Activated CD4-positive, CD25-positive, alpha-beta regulatory T cell (primary cell): ENCODE measurements at places on chromosomes 16 and 17.

DNA sequence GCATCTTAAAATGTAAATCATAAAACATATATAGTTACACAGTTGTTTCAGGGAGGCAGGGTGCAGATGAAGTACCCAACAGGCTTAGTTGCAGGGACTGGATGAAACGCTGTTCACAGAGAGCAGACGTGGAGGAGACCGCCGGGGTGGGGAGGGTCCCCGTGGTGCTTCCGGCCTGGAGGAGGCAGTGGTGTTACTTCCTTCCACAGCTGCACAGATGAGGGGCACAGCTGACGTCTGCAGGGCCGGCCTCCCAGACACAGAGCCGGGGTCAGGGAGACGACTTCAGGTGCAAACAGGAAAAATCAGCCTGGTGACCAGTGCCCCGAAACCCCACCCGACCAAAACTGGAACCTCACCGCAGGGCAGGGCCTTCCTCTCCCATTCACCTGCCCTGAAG, 17.1 kb downstream of the SPIRE2 start:
- DNase-seq: no peak

DNA sequence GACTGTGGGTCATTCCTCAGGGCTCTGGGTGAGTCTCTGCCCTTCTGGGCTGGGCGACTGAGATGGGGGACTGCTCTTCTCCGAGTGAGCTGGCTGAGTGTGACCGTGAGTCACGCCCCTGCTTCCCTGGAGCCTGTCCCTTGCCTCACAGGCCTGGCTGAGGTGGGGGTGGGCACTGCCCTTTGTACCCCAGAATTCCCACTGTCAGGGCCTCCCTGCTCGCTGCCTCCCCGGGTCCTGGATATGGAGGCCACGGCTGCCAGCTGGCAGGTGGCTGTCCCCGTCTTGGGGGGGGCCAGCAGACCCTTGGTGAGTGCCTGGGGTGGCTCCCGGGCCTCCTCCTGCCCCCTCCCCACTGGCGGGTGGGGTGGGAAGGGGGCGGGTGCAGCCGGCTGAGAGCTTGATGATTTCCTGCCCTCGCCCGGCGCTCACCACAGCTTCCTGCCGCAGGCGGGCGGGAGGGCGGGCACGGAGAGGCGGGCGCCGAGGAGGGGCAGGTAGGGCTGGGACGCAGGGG, at the start of gene LAT:
LAT (plus strand) TSS at position 434 of the 517 bp plus-strand sequence. CDS start 366 bp downstream, outside the sequence.
- peak; percentile 79 for DNase-seq

GRCh38 chr17:40122999-40123810, 1.4 kb downstream of the MSL1 start:
- no peak for DNase-seq

DNA sequence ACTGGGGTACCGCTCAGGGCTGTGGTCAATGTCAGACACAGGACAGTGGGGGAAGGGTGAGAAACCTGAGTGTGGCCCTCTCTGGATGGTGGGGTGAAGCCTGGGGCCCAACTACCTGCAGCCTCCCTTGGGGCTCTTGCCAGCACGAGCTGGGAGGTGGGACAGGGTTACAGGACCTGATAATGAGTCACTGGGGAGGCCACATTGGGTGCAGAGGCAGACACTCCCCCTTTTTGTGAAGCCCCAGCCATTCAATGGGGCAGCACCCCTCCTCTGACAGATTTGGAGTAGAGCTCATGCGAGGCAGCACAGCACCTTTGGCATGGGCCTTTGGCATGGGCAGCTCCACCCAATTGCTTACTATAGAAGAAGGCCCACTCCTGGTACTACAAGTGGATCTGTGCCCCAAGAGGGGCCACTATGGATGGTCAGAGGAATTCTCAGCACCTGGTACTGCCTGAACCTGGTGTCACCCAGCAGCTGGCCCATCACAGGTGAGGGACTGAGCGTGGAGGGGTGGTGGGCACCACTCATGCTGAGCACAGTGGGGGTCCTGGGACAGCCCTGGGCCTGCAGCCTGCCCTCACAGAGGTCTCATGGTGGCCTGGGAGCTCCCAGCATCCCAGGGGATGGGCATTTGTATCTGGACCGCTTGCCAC, 45.2 kb upstream of the SMPD3 start:
- no peak for DNase-seq

DNA sequence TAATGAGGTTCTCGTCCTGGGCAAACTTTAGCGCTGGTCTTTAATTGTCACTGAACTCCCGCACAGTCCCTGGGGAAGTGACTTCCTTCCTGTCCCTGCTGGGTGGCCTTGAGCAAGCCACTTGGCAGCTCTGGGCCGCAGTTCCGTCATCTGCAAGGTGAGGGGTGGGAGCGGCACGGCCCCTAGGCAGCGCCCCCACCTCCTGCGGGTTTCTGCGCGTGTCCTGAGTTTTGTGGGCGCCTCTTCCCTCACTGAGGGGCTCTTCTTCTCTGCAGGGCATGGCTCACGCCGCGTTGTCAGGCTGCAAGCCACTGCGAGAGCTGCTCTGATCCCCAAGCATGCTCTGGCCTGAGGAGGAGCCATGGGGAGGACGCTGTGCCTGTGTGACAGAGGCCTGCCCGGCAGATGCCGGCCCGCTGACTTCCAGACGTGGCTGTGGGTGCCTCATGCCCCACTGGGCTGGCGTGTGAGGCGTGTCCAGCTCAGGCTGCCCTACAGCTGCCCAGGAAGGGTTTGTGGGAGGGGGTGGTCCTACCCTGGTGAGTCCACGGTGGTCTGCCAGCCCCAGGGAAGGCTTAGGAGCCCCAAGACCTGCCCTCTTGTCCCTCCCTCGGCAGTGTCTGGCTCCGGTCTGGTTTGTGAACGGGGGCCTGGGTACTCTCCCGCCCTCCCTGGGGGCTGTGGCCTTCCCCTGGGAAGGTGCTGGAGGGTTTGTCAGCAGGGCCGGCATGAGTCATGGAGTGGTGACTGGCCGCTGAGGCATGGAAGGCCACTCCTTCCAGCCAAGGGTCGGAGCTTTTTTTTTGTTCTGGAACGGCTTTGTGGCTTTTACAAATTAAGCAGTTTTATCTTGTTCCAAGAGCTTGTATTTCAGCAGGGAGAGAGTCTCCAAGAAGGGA, 182.0 kb downstream of the SEC14L1 start:
- no peak for DNase-seq

GRCh38 chr17:82846061-82846691, 6.4 kb upstream of the ZNF750 start:
- no peak for DNase-seq
